ENCODE measurements at places on chromosomes 11 and 22. TPM values are rescaled to one million over a fixed set of nuclear protein-coding genes. Genes with fewer than 3 reads are reported as not detected.

GRCh38 chr11:91686281-91686680 lies 538.3 kb upstream of the FAT3 start:
- no peak for DNase-seq

The FAR1 gene
- total RNA-seq = 72.3 TPM

DNA sequence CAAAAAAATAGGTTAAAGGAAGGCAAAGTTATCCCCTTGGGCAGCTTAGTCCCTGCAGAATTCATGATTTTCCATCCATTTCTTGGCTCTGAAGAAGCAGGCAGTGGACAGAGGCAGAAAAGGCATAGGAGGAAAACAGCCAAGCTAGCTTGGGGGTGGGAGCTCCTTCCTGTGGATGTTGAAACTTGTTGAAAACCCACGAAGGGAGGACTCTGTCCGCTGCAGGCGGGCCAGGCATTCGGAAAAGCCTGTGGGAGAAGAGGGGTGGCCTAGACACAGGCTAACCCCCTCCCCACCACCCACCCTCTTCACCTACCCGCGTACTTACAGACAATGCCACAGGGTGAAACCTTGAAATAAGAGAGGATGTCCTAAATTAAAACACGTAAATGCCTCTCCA lies 72.1 kb downstream of the C22orf31 start:
- DNase-seq = no peak

The KCNC1 gene
- not detected for total RNA-seq

- DNase-seq = no peak
Measured at GRCh38 chr22:27393371-27393770, 408.2 kb downstream of the MN1 start.

GRCh38 chr11:117843666-117844484 lies 19.3 kb upstream of the FXYD2 start:
- DNase-seq = peak; percentile 69

- peak; percentile 50 for DNase-seq
Measured at GRCh38 chr11:17012712-17013547, 1.3 kb downstream of the PLEKHA7 start.

- peak; percentile 69 for DNase-seq
Measured at GRCh38 chr11:7604331-7604955, 68.9 kb downstream of the CYB5R2 start.
